NCI-H226 (cell line): ENCODE measurements at places on chromosomes 5 and 9.

- no peak for DNase-seq
Measured at GRCh38 chr5:43973318-43973717, 370.3 kb downstream of the NNT start.

- DNase-seq = peak; percentile 3
Measured at GRCh38 chr9:5971740-5972139, 43.7 kb downstream of the RANBP6 start.

- DNase-seq = no peak
Measured at GRCh38 chr9:994005-994404, 17.6 kb downstream of the DMRT3 start.

- DNase-seq = no peak
Measured at GRCh38 chr9:112274600-112274999, 58.8 kb downstream of the PTBP3 start.
